Effector CD8-positive, alpha-beta T cell (primary cell): ENCODE measurements at places on chromosomes 3 and 15.

- no peak for DNase-seq
Observed at GRCh38 chr15:56871185-56871584, 47.3 kb upstream of the TCF12 start.

DNA sequence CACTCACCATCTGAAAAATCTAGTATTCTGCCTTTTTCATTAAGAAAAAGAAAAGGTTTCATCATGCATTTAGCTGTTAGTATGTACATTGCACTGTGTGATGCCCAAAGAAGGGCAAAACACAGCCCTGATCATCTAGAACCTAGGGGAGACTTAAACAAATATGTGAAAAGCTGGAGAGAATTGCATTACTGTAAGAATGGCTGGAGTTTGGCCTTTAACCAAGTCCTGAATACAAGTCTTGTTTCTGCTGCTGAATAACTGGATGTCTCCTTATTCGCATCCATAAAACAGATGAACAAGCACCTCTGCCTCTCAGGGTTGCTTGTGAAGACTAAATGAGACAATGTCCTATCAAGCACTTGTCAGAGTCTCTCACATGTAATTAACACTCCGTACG lies 233.4 kb upstream of the LRTM1 start:
- no peak for DNase-seq

DNA sequence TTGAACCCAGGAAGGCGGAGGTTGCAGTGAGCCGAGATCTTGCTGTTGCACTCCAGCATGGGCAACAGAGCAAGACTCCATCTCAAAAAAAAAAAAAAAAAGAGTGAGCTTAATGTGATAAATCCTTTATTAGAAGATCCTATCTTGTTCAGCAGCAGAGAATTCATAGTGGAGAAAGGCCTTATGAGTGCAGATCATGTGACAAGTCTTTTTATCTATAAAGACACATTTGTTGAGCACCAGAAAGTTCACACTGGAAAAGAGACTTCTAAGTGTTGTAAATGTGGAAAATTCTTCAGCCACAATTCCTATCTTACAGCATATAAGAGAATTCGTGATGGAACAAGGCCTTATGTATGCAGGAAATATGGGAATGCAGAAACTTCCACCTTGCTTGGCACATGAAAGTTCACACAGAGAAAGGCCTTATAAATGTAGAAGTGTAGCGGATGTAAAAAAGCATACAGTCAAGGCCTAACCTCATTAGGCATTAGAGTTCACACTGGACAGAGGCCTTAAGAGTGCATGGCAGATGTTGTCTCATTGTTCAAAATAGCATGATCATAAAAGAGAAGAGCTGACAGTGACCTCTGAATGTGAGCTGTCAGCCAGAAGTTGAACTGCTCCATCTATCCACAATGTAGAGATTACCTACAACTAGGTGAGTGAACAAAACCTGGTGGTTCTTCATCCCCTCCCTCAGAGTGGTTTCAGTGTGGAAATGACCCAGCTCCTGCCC lies 16.7 kb downstream of the ADAM10 start:
- DNase-seq = no peak

- no peak for DNase-seq
Observed at GRCh38 chr3:73399106-73399505, 225.6 kb downstream of the PDZRN3 start.

DNA sequence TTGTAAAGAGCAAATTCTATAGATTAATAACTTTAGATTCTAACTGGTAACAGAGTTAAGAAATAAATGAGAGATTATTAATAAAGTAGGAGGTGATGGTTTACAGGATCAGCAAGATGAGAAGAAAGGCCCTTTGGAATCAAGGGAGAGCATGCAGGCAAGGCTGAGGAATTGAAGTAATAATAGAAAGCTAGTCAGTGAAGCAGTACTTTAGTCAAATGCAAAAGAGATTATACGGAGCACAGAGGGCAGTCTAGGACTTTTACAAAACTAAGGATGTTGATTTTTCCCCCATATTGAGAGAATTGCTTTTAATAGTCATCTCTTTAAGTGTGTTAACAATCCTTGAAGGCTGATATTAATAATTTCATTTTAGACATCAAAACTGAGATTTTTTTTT lies 146.4 kb downstream of the ROBO2 start:
- DNase-seq = no peak

- no peak for DNase-seq
Observed at GRCh38 chr3:44996556-44996969, 20.5 kb downstream of the EXOSC7 start.

DNA sequence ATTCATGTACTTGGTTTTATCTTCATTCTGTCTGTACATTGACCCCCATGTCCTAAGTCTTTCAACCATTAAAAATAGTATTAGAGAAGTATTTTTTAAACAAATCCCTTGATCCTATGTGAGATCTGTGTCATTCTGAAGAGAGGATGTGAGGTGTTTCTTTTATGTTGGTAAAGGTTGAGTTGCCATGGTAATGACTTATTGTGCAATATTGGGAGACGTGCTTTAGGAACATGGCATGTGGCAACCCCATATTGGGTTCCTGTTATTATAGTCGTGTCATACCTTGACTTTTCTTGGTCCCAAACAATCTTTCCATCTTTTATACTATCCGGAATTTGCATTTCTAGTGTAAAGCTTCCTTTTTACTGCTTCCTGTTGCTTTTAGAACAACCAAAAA lies 203.1 kb downstream of the KCNAB1 start:
- DNase-seq = no peak

GRCh38 chr15:64351265-64351664 lies 4.7 kb downstream of the CSNK1G1 start:
- DNase-seq = no peak
